ENCODE measurements at places on chromosomes 2 and 18. TPM values are rescaled to one million over a fixed set of nuclear protein-coding genes. Genes with fewer than 3 reads are reported as not detected.
A peak's percentile ranks its signal among the peaks of the same experiment; 100 is the strongest.

DNA sequence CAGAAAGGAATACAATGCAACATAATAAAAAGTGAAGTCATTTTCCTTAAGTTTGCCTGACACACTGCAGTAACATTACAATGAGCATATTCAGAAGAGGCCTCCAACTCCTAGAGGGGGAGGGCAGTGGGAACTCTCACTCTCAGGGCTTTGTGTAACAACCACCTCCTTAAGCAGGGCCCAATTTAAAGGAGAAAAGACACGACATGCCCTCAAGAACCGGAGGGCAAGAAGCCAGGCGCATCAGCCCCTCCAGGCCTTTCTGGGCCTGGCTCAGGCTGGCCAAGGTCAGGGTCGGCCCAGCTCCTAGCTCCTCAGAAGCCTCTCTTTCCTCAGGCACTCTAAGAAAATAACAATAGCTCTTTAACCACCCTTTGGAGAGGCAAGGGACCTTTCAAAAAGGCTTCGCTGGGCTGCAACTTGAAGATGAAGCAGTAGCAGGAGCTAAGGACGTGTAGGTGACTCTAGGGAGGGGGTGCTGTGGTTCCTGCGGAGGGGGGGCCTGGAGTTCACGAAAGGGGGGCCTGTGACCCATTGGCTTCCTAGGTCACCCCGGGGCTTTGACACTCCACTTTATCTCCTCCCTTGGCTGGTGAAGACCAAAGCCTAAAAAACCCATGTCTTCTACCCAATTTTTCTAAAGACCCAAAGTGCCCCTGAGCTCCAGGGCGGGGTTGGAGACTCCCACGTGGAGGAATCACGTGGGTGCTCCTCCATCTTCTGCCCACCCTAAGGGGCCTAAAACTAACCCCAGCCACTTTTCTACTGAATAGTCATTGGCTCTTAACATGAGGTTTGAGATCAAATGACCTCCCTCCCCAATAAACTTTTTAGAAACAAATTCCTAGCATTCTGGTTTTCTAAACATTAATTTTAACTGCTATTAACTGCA, 13.3 kb downstream of the SERTAD2 start:
- no peak for DNase-seq

GRCh38 chr18:32257084-32257785, 67.4 kb downstream of the MEP1B start:
- DNase-seq, result no peak

Gene SCYGR6
- not detected for total RNA-seq

DNA sequence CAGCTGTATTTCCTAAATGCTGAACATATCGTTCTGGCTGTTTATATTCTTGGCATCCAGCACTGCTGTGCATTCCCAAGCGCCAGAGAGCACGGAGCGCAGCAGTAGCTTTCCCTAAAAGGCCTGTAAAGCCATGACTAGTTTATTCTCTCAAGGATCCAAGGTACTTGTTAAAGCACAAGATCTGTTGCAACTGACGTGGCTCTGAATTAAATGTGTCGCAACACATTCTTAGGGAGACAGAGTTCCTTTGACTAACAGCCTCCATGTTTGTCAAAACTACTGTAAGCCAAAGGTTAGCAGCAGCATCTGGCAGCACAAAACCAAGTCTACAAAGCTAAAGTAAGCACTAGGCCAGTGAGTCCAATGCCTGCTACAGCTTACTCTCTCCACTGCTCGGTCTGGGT, 188.6 kb upstream of the FN1 start:
- no peak for DNase-seq

DNA sequence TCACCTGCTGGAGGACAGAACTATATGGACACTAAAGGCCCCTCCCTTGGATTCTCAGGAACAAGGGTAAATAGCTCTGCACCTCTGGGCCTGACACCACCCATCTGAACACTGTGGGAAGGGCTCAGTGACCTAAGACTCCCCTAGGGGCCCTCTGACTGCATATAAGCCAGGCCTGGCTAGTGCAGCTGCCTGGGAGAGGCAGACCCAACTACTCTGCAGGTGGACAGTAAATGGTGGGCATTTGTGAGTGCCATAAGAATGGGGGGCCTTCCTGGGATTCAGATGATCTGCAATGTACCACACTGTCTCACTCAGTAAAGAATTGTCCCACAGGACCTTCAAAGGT, 11.2 kb upstream of the WIPF1 start:
- no peak for DNase-seq

DNA sequence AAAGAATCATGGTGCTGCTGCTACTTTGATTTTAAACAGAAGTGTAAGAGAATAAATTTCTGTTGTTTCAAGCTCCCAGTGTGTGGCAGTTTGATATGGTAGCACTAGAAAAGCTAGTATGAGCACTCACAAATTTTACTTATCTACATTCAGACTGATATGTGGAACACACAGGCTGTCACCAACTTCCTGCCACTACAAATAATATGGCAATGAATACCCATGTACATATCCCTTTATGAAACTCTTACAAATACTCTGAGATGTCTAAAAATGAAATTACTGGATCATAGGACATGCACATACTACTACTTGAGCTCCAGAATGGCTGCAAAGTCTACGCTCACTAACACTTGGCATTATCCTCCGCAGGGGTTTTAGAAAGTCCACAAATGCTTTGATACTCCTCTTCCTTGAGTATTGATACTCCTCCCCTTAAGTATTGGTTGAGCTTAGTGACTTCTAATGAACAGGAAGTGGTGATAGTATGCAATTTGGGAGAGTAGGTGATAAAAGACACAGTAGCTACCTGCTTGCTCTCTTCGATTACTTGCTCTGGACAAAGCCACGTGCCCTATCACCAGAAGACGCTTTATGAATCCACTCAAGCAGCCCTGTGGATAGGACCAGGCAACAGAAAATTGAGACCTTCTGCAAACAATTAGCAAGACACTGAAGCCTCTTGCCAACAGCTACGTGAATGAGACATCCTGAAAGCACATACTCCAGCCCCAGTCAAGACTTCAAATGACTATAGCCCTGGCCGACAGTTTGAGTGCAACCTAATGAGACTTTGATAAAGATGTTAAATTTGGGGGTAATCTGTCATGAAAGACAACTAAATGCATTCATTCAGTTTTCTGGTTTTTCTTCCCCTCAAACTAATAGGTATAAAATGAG, 35.4 kb downstream of the FBXO11 start:
- no peak for DNase-seq

Gene GALR1
- total RNA-seq, result not detected

DNA sequence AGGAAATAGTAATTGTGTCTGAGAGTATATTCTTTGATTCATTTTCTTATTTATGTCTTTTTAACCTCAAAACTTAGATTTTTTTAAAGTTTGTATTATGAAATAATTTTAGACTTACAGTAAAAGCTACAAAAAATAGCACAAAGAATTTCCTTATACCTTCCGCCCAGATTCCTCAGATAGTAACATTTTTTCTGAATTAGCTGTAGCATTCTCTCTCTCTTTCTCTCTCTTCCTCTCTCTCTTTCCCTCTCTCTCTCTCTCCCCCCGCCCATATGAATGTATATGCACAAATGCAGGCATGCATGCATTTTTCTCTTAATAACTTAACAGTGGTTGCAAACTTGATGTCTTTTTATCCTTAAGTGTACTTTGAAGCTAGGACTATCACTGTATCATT, 361.1 kb upstream of the NRP2 start:
- no peak for DNase-seq

GRCh38 chr2:232013701-232014353, 52.3 kb downstream of the DIS3L2 start:
- DNase-seq, result no peak

Gene OSR1
- 0.39 TPM for total RNA-seq

Gene TUBA3E
- not detected for total RNA-seq

GRCh38 chr2:10252661-10253060, 50.0 kb upstream of the HPCAL1 start:
- no peak for DNase-seq

Gene ACADL
- not detected for total RNA-seq

Gene RAB17
- 12.3 TPM for total RNA-seq

DNA sequence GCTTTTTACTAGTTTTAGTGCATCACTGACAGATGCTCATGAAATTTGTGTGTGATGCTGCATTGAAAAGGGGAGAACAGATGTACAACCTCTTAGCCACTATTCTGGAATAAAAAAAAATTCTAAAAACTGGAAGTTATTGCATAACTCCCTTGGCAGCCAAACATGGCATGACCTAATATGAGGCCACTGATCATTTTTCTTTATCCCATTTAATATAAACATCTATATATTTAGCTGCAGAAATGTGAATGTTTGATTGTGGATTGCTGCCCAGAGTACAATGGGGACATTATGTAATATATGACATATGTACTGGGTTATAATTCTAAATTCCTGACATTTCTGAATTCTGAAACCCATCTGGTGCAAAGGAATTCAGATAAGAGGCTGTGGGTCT, 86.5 kb downstream of the CDCA7 start:
- no peak for DNase-seq

- no peak for DNase-seq
Observed at GRCh38 chr18:8367217-8367988, 241.8 kb upstream of the RAB12 start.

GRCh38 chr2:190840569-190841172, 40.0 kb upstream of the GLS start:
- peak; percentile 16 for DNase-seq

Data from dermis microvascular lymphatic vessel endothelial cell (primary cell).